ENCODE measurements at places on chromosomes 11 and 22.
A peak's percentile ranks its signal among the peaks of the same experiment; 100 is the strongest.

GRCh38 chr11:125512106-125512505 lies 16.0 kb upstream of the FEZ1 start:
- DNase-seq, result no peak

GRCh38 chr11:129698212-129698611 lies 117.4 kb upstream of the TMEM45B start:
- DNase-seq, result no peak

DNA sequence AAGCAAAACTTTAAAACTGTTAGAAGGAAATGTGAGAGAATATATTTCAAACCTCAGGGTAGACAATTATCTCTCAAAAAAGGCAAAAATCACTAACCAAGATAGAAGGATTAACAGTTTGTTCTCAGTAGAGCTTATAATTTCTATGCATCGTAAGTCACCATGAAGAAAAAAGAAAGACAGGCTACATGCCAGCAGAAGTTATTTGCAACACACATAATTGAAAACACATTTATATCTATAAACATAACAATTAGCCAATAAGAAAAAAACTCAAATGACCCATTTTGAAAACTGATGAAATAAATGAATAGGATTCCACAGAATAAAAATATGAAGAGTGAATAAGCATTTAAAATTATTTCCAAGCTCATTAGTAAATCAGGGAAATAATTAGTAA lies 24.4 kb upstream of the SNX19 start:
- no peak for DNase-seq

GRCh38 chr22:40967111-40967760 lies 16.1 kb downstream of the RBX1 start:
- DNase-seq, result no peak

DNA sequence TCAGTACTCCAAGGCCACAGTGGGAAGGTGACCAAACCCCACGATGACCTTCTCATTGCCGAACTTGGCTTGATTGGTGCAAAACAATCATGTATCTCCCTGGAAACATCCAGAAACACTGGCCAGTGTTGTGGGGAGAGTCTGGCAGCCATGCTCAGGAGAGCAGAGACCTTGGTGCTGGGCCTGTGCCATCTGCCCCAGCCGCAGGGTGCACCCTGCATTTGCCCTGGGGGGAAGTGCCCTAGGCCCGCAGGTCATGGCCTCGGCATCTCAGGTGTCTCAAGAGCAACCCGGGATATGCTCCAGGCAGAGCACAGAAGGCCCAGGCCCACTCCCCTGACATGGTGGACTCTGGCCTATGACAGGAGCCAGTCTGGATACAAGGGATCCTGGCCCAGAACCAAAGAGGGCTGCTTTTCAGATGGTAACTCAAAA lies 23.7 kb downstream of the ARVCF start:
- DNase-seq, result no peak

DNA sequence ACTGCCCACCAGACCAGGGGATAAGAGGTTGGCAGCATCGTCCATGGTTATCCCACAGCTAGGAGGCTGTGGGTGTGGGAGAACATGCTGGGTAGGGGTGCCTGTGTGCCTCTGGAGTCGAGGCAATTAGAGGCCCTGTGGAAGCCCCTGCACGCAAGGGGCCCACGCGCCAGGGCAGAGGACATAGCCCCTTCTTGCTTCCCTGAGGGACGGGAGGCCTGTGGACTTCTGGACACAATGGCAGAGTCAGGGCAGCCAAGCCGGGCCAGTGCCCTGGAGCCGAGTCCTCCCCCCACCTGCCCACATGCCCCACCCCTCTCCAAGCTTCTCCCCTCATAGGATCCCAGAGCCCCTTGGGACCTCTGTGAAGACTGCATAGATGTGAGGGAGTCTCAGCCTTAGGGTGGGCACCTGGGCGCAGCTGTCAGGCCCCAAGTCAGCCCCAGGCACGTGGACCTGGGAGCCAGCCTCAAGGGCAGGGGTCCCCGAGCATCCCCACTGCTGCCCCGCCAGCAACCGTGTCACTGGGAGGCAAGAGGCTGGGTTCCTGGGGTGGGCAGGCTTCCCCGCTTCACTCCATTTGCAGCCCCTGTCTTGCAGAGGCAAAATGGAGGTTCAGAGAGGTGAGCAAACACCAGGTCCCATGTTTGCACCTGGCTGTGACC lies 52.4 kb downstream of the CDKN1C start:
- DNase-seq, result no peak

DNA sequence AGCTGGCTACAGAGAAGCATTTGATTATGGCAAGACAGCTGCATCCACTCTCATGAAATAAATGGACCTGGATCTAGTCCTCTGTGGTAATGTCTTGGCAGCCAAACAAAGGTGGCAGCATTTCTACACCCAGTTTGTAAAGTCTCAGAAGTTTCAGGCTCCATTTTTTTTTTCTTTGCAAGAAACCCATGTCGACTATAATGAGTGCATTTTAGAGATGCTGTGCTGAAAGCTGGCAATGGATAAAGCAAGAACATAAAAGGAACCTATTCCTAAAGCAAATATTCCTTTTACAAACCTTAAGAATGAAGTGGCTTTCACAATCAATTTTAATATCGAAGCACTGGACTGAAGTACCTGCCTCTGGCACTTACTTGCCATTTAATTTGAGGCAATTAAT lies 33.5 kb downstream of the THAP12 start:
- DNase-seq, result no peak

DNA sequence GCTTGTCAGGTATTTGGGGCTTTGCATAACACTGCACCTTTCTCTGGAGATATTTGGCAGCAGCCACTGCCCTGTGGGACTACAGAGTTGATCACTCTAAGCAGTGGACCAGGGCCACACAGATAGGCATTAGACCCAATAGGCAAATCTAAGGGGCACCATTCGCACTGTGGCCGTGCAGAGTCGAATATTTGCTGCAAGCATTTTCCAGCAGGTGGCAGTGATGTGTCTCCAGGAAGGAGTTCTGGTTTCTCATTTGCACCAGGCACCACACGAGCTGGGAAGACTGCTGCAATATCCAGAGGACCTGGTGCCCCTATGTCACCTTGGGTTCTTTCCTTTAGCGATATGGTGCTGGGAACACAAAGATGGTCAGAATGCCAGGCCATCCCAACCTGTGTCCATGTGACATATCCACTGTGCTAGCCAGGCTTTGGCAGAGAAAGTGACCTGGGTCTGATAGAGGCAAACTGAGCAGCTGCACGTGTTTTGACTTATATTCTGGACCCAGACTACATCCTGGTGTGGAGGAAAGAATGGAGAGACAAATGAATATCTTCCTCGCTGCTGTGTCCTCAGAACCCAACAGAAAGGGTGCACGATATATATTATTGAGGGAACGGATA lies 318.7 kb downstream of the BUD13 start:
- no peak for DNase-seq

GRCh38 chr22:35728639-35729308 lies 11.1 kb downstream of the APOL5 start:
- no peak for DNase-seq

DNA sequence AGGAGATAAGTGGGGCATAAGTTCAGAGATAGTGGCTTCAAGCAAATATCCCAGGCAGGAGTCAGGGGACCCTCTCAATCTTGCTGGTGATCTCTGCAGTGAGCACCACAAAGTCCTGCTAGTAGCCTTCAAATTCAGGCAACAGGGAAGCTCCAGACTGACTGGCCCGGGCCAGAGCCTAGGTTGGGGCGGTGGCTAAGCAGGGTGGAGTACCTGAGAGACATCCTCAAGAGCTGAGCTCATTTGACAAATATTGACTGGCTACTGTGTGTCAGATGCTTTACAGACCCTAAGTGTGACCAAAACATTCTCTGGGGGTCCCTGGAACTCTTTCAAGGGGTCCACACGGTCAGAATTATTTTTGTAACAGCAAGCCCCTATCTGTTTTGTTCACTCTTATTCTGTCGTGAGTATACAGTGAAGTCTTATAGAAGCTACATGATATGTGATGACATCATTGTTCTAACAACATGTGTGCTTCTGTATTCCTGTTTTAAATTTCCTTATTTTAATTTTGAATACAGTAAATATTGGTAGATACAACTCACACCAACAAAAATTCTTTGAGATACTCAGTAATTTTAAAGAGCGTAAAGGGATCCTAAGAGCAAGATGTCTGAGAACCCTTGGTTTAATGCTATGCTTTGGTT lies 71.6 kb downstream of the APIP start:
- no peak for DNase-seq

DNA sequence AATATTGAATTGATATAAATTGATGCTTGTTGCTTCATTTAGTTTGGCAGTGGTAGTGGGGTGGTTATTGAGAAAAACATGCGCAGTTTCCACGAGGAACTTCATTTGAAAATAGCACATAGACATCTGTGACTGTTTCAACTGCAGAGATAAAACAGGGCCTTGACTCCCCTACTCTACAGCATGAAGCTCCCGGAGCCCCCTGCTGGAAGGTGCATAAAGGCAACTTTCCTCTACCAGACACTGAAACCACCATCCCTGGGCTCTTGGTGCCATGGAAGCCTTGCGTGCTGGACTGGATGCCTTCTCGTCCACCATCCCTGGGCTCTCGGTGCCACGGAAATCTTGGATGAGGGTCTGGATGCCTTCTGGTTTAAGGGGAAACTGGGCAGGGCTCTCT lies 195.9 kb downstream of the CSNK2A3 start:
- peak; percentile 66 for DNase-seq

DNA sequence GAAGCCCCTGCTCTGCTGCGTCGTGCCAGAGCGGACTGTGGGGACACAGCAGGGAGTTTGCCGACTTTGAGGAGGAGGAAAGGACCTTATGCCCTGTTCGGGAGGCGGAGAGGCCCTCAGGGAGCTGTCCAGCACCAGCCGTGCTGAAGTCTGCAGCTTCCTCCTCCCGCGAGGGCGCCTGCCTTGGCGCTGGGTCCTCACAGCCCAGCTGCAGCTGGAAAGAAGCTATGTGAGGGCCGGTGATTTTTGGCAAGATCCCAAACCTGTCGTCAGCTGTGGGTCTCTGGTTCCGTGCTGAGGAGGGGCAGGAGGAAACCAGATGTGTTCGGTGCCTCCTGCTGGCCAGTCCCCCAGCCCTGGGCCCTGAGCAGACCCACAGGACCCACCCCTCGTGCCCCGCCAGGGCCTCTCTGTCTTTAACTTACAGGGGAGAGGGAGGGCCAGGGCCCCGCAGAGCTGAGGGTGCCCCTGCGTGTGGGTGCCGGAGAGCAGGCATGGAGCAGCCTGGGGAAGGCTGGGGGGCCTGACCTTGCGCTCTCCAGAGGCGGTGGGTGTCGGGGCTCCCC lies 12.0 kb downstream of the BRSK2 start:
- DNase-seq, result peak; percentile 21

- DNase-seq, result no peak
Measured at GRCh38 chr11:30457087-30457486, 129.1 kb downstream of the MPPED2 start.

- DNase-seq, result no peak
Measured at GRCh38 chr22:35132568-35132967, 66.6 kb downstream of the ISX start.

DNA sequence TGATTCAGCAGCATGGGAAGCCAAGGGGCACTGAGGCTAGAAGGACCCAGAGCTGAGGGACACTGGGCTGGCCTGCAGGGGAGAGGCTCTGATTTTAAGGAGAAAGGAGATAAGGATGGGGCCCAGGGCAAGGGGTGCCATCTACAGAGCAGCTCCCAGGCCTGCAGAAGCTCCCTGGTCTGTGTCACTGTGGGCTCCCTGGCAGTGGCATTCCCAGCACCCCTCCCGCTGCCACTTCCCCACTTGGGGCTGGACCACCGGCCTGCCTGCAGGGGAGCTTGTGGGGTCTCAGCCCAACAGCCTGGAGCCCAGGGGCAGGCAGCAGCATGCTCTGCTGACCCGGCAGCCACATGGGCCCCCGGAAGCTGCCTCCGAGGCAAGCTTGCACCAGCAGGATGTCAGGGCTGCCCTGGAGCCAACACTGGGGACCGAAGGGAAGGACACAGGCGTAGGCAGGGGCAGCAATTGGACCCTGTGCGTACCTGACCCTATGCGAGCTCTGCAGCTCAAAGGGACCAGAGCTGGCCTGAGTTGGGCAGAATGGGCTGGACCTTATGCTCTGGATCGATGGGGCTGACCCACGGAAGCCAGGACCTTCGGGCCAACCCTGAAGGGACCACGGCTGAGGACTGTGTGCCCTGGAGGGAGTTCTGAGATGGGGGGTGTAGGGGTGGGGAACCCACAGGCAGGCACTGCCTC lies 35.4 kb upstream of the WNT7B start:
- DNase-seq, result no peak

- DNase-seq, result no peak
Measured at GRCh38 chr22:35852076-35852475, 134.4 kb downstream of the APOL5 start.

GRCh38 chr11:43868852-43869567 lies 11.6 kb upstream of the ALKBH3 start:
- peak; percentile 71 for DNase-seq

GRCh38 chr22:20117633-20118299 lies 740 bp upstream of the TRMT2A start:
- DNase-seq, result peak; percentile 33

DNA sequence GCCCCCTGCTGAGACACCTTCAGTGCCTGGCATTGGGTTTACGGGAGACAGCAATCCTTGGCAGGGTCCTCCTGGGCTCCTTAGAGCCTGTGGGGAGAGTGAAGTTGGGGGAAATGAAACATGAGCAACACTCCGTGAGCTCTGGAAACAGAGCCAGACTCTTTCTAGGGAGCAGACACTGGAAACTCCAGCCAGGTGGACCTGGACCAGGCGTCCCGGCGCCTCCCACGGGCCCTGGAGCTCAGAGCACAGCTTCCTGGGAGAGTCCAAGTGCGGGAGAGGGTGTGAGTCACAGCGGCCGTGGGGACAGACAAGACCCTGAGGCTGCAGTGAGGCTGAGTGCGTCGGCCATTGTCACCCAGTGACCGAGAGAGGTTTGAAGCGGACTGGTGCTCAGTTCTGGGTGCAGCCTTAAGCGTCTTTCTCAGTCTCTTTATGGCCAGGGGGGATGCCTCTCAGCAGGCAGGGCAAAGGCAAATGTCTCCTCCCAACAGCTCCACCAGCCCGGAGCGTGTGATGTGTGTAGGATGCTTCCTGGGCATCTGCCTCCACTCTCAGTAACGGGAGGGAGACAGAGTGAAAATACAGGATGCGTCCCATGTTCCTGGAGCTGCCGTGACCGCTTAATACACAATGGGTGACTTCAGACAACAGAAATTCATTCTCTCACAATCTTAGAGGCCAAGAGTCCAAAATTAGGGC lies 399.2 kb downstream of the SHANK2 start:
- no peak for DNase-seq

GRCh38 chr22:37560608-37561211 lies 430 bp downstream of the CDC42EP1 start:
- no peak for DNase-seq

- DNase-seq, result no peak
Measured at GRCh38 chr11:55457641-55458040, 89.9 kb downstream of the OR4A15 start.

DNA sequence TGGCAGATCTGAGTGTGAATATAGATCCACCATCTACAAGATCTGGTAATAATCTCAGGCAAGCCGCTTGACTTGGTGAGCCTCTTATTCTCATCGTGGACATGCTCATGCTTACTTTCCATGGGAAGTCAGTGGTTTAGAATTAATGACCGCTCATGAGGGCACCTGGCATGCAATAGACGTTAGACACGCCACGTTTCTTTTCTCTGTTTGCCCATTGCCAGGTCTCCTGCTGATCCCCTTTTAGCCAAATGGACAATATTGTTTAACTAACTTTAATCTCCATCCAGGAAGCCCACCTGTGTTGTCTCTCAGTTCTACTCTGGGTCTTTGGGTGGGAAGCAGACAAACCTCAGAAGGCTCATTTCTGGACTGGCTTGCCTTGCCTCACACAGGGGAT lies 439.1 kb downstream of the ETS1 start:
- no peak for DNase-seq

- peak; percentile 75 for DNase-seq
Measured at GRCh38 chr22:50314455-50315288, 7.2 kb upstream of the PLXNB2 start.

- no peak for DNase-seq
Measured at GRCh38 chr22:24107661-24108060, 73.6 kb upstream of the SUSD2 start.

Data from CD4-positive, alpha-beta T cell treated with Interleukin-2 at 100 ng/mL for 4 hours (primary cell).